Esophagus mucosa (tissue), 1 donor: ENCODE measurements at places on chromosomes 3 and 15.

DNA sequence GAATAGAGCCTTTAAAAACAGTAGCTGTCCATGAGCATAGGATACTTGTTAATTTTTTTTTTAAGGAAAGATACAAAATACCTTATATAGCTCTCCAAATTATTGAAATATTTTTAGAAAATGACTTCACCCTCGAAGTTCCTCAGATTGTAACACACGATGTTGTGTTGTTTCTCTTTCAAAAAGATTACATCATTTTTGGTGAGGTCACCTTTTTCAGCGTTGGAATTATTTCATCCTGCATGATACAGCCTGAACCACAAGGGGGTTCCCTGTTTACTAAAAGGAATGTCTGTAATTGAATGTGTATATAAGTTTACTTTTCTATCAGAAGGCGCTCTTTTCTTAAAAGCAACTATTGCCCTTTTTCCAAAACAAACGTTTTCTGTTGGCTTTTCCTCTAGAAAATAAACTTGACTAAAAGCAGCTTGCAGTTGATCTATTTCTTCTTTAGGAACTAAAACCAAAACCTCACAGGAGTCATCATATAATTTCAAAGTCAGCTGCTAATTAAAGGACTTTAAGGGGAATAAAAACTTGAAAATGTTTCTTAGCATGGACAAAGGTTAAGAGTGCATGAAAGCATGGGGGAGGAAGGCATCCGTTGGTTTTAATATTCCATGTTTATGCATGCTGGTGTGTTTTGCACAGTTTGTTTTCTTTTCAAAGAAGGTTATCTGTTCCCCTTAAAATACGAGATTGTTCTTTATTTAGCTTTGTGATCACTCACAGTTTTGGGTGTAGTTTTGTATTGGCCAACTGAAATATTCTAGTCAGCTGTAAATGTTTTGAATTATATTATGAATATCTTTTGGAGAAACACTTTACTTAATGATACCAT is 29.4 kb downstream of the LYSMD4 start:
- peak; percentile 76 for ATAC-seq

DNA sequence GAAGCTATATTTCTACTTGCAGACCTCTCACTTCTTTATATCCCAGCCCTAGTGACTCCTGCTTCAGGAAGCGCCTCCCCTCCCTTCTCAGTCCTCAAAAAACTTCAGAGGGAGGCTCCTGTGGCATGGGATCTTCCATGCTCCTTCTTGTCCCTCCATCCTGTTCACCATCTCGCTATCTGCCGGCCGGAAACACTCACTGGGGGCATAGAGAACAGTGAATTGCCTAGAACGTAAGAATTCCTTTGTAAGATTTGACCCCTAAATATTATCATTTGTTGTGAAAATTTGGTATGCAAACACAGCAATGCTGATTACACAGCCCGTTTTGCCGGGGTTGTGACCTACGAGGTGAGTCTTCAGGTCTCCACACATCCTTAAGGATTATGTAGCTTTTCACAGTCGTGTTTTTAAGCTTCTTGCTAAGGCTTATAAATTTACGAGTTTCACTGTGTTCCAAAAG is 218.7 kb upstream of the ATP10A start:
- no peak for ATAC-seq

DNA sequence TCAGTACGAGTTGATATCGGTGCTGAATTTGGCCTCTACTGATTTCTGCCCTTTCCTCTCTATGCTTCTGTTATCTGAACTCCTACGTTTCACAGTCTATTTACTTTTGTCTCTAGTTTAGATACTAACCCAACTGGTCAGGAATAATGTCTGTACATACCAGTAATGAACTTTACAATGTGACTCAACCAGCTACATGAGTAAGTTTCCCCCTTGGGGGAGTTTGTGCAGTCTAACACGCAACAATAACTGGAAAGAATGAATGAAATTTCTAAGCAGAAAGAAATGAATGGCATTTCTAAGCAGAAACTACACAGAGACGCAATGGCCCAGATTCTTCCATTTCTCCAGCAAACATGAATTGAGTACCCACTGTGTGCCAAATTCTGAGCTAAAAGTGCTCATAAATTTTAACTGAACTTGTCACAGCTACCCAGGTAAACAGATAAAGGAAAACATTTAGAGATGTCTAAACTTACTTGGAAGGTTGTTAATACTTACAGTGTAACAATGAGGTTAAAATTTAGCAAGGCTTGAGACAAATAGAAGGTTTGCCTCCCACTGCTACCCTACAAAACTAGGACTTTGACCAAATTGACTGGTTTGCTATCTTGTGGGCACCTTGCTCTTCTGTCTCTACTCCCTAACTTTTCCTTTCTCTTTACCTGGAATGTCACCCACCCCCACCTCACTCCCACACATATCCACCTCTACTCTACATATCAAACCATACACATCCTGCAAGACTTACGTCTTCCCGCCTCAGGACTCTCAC is 11.6 kb downstream of the UPK1B start:
- ATAC-seq: peak; percentile 80

DNA sequence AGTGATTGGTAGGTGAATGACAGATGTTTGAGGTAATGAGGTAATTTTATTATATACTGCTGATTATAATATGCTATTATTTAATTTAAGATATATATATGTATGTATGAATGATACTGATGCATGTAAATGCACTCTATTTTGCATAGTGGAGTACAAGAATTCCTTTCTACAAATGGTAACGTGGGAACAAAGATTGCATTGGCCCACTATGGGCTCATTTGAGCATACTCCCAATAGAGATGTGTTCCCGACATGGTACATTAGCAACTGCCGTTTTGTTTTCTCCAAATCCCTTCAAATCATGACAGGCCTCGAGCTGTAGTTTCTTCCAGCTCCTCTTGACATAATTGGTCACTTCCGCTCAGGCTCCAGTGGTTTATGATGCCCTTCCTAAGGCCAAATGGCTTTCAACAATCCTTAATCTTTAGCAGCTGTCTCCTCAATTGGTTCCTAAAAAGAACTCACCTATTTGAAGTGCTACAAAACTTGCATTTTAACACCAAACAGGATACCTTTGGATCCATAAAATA is 266.1 kb downstream of the ADAMTSL3 start:
- ATAC-seq: no peak

DNA sequence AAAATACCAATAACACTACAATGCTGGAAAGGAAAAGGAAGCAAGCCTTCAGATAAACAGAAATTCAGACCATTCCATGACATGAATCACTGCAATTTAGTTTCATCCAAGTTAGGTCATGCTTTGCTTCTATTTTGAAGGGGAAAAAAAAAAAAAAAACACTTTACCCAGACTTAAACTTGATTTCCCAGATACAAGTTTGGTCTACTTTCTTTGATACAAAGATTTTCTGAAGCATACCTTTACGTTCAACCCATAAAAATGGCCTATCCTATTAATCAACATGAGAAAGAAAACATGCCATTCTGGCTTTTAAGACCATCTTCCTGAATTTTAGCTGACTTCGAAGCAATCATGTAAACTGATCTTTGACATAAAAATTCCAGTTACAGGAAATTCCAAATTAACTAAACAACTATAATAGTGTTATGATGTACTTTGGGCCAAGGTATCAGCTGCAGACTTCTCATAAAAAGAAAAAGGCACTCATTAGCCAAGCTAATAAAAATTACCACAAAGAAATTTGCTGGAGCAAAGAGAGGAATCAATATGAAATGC is 12.6 kb downstream of the OSBPL10 start:
- ATAC-seq: no peak
